HT-29 (cell line): ENCODE measurements at places on chromosomes 1 and 21. TPM values are rescaled to one million over a fixed set of nuclear protein-coding genes. Genes with fewer than 3 reads are reported as not detected.

The RNF186 gene
- not detected in 2 replicates for total RNA-seq

The OR10Z1 gene
- not detected in 2 replicates for total RNA-seq

The SPRR1B gene
- total RNA-seq: 0.57 and 1.9 TPM in 2 replicates

The GJA8 gene
- not detected in 2 replicates for total RNA-seq

GRCh38 chr1:59110271-59110670 is 186.6 kb upstream of the FGGY start:
- DNase-seq: no peak

- DNase-seq: peak; percentile 65
These were observed 6.0 kb downstream of the TFF1 start for GRCh38 chr21:42360317-42360716.

DNA sequence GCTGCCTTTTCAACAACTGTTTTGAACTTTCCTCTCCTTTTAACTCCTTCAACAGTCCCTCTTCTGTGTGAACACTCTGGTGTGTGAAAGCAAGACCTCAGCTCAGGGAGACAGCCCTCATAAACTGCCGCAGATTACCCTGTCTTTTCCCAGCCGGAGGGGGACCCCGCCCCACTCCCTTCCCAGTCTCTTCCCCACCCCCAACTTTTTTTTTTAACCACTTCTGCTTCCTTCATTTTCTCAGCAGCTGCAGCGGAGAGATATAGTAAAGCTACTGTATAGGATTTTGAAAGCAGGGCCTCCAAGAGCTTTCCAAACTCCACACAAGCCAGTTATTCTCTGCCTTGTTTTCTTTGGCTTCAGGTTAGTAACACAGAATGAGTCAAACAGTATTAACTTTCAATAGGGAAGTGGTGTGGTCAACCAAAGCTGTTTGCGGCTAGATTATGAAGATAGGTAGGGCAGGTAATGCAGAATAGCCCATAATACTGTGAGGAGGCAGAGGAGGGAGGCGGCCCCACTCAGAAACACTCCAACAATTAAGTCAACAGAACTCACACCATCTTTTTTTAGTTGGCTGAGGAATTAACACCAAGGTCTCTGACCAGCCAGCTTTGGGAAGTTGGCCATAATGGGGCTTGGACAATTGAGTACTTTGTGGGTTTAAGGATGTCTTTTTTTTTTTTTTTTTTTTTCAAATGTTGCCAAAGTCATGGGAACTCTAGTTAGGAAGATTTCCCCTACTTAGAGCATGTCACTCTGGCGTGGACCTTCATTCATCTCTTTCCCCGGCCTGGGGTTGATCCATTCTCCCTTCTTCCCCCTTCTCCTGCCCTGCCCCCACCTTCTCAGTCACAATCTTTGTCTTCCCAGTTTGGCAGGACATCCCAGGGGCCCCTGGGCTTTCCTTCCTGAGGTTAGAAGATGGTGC is 177.0 kb downstream of the CLIC6 start:
- DNase-seq: peak; percentile 72

GRCh38 chr1:62849031-62849430 is 65.1 kb downstream of the ATG4C start:
- peak; percentile 38 for DNase-seq

DNA sequence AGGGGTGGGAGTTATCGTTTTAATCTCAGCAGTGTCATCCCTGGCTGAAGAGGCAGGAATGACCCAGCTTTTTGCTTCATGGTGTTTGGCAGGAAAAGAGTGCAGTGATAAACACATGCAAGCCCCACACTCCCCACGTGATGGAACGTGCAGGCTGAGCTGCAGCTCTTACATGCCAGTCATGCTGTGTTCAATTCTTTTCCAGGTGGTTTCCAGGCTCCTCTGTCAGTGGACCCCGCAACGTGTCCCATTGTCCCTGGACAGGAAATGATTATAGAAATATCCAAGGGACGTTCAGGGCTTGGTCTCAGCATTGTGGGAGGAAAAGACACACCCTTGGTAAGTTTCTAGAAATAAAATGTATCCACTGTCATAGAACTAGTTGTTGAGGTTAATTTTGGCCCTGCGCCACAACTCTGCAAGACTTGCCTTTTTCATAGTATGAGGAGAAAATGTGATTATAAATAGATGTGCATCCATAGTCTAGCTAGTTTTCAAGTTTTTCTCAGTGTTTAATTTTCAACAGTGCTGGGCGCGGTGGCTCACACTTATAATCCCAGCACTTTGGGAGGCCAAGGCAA is 110.2 kb upstream of the L1TD1 start:
- DNase-seq: no peak

DNA sequence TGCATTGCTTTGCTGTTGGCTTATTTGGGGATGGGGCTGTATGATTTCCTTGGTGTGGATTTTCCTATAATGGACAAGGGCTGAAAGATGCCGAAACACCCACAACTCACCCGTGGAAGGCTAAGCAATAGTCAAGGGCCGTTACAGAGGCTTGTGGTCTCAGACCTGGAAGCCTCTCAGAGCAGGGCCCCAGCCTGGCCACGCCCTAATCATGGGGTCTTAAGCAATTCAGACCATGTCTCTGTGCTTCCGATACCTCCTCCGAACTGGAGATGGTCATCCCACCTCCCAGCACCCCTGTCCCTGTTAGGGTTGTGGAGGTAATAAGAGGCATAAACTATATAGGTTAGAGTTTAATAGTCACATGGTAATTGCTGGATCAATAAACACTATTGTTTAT is 3.4 kb downstream of the ABCG1 start:
- DNase-seq: no peak

DNA sequence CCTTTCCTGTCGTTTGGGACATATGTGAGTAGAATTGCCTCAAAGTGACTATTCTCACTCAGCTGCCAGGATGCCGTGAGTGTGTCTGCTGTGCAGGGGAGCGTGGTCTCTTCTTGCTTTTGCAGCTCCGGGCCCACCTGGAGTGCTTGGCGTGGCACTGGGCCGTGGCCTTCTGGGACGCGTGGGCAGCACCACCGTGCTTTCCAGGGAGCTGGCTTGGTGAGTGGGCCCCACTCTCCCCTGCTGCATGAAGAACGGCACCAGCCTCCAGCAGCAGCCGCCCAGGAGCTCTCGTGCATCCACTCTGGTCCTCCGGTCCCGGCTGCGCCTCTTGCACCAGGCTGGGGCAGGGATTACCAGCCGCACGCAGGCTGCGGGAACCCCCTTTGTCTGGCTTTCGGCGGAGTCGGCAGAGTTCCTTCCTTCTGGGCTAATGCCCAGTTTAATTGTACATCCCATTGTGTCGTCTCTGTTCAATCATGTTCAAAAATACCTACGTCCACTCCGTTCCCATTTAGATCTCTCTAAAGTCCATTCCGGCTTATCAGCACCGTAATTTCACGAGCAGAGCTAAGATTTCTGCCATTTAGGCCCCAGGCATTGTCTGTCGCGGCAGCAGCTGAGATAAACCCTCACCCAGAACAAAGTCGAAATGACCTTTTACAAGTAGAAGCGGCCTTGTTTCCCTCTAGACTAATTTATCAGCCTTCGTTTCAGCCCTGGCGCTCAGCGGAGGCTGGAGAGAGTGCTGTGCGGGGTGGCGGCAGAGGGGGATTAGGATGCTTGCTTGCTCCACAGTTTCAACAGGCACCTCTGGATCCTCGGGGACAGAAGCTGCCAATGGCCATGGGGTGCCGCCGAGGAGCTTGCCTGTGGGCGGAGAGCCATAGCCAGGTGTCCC is 129.6 kb downstream of the PRDM16 start:
- no peak for DNase-seq

GRCh38 chr1:3678361-3679097 is 26.2 kb downstream of the TP73 start:
- no peak for DNase-seq

DNA sequence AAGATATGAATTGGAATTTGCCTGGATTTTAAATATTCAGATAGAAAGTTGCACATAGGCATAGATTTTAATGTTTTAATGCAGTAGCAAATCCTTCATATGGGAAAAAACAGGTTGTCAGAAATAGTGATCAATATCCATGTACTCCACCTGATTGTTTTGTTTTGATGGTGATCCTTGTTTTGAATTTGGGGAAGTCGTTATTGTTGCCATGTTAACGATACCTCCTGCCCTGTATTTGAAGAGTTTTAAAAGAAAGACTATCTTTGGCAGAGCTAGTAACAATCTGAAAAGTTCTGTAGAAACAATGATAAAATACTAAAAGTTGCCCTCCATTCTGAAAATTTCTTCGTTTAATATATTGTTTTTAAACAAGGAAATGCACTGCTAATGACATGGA is 1.1 kb downstream of the CEP350 start:
- no peak for DNase-seq

DNA sequence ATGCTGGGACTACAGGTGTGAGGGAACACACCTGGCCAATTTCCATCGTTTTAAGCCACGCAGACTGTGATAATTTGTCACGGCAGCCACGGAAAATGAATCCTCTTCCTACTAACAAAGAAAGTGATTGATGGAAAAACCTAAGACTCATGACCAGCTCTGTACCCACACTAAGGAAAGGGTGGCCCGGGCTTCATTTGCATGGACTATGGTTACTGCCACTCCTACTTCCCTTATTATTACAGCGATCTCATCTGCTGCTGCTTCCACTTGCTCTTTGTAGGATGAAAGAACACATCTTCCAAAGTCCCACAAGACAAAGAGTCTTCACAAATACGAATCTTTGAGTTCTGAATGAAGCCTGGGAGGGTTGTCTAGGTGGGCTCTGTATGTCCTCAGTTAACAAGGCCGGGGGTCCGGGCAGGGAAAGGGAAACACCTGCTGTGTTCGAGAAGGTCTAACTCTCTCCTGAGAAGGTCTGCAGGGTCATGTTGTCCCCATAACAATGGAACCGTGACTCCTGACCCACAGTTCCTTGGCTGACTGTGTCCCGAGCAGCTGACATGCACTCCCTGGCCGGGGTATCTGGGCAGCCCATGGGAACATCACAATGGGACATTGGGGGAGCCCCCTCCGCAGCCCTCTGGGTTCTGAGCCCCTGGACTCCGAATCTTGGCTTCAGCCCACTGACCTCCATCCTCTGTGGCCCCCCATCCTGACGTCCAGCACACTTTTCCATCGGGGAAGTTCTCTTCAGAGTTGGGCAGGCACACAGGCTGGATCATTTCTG is 13.3 kb upstream of the TFF1 start:
- DNase-seq: no peak

DNA sequence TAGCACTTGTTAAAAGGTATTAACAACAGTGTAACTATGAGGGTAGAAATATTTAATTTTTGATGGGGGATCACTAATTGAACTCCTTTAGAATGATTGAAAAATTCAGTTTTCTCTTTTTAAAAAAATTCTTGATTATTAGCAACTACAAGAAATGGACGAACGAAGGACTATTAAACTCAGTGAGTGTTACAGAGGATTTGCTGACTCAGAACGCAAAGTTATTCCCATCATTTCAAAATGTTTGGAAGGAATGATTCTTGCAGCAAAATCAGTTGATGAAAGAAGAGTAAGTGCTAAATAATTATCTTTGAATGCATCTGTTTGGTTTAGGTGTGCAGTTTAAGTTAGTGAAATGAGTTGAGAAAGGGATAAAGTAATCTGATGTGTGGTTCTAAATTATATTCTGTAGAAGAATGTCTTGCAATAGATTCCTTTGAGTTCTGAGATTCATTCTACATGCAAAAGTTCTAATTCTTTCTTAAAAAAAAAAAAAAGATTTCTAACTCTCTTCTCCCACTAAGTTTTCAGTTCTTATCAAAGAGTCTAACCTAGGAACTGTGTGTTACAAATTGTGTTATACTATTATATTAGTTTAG is 85.0 kb downstream of the FNBP1L start:
- no peak for DNase-seq
